SK-MEL-5 (cell line): ENCODE measurements at places on chromosomes 11 and 22.

GRCh38 chr11:64121663-64122410 is 44.1 kb downstream of the MACROD1 start:
- no peak for DNase-seq

- no peak for DNase-seq
Observed at GRCh38 chr11:57868491-57868890, 106.9 kb downstream of the CTNND1 start.

DNA sequence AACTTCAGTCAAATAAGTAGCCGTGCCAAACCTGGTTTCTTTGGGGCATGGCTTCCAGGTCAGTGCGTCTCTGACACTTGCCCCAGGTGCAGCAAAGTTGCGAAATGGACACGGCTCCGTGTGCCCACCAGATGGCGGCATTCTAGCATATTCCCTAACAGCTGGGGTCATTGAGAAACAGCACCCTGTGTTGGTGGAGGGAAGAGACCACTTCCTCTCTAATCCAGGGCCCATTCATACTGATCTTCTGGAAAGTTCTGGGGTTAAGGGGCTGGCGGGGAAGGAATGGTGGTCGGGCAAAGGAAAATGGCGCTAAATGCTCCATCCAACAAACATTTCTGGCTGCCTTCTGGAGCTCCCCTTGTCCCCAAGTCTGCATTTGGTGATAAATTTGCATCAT is 141.2 kb upstream of the TIMP3 start:
- DNase-seq, result peak; percentile 93

- DNase-seq, result no peak
Observed at GRCh38 chr11:47276923-47277322, 7.0 kb downstream of the MADD start.

DNA sequence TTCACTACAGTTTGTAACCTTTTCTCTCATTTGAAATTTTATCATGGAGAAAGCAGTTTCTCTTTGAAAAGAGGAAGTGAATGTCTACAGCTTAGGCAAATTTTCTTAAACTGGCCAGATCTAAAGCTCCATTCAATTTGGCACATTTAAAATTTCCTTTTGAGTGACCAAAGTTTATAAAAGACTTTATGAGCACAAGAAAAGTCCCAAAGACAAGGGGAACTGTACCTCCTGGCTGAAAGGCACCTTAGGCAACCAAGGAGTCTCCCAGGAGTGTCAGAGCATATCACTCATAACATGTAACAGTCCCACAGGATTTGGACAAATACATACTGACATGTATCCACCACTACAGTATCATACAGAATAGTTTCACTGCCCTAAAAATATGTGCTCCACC is 41.3 kb downstream of the NARS2 start:
- DNase-seq, result no peak

DNA sequence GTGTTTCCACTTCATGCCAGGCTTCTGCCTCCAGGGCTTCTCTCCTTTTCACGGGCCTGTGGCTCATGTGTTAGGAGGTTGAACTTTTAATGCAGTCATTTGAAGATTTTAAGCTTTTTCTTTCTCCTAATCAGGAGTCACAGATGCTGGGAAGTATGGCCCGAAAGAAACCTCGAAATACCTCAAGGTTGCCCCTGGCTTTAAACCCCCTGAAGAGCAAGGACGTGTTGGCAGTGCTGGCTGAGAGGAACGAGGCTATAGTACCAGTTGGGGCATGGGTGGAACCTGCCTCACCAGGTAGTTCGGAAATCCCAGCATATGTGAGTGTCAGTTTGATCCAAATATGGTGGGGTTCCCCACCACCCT is 571 bp downstream of the CCDC15 start:
- DNase-seq, result no peak

DNA sequence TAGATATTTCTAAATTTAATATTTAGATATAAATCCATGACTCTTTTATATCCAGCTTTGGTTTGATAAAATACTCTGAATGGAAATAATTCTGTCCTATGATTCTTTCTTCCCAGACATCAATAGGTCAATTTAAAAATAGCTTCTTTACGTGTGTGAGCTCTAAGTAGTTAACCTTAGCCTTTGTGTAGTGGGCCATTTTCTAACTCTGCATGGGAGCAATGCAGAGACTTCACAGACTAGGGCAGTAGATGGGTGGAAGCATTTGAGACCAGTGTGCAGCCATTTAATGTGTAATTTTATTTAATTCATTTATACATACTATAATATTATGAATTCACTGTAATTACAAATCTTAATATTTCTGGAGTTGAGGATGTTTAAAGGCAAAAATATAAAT is 23.8 kb downstream of the GAS2 start:
- DNase-seq, result no peak

GRCh38 chr22:46515208-46516111 is 22.0 kb downstream of the CELSR1 start:
- no peak for DNase-seq

GRCh38 chr11:77411137-77411707 is 62.7 kb downstream of the PAK1 start:
- no peak for DNase-seq

DNA sequence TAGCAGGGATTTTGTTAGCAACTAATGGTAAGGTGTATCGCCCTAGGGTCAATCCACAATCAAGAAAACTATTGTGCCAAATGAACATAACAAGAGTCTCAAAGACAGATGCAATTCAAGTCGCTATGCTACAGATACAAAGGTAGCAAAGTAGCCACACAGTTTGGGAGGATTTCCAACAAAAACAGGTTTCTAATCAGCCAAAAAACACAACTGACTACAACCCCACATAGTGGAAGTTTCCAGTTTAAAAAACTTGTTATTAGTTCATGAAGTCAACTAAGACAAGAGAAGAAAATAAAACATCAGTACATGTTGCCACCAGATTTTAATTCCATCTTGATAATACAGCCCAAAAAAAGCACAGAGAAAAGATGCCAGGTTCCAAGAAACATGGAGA is 38.0 kb downstream of the MYH9 start:
- no peak for DNase-seq

- no peak for DNase-seq
Observed at GRCh38 chr22:39431821-39432251, 25.0 kb upstream of the MGAT3 start.

DNA sequence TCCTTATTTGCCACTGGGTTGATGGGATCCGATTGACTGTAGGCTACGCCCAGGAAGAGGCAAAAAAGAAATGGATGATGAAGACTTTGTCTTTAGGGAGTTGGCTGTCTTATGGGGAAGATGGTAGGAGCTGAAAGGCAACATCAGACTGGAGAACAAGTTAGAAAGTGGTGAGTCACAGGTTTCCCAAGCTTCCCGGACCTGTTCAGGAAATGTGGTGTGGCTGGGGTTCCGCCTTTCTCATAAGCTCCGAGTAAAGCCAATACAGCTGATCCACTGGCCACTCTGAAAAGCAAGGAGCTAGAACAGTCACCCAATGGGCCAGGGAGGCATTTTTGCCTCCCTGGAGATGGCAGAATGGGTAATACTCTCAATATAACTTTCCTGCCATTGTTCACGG is 194.5 kb downstream of the SNX19 start:
- no peak for DNase-seq

- DNase-seq, result peak; percentile 74
Observed at GRCh38 chr11:45102810-45103621, 43.4 kb upstream of the PRDM11 start.

- DNase-seq, result no peak
Observed at GRCh38 chr11:86370171-86370570, 4.5 kb upstream of the CCDC81 start.

- DNase-seq, result no peak
Observed at GRCh38 chr11:119759324-119759723, 30.3 kb upstream of the NECTIN1 start.

GRCh38 chr22:31253949-31254348 is 38.3 kb downstream of the PIK3IP1 start:
- DNase-seq, result no peak

DNA sequence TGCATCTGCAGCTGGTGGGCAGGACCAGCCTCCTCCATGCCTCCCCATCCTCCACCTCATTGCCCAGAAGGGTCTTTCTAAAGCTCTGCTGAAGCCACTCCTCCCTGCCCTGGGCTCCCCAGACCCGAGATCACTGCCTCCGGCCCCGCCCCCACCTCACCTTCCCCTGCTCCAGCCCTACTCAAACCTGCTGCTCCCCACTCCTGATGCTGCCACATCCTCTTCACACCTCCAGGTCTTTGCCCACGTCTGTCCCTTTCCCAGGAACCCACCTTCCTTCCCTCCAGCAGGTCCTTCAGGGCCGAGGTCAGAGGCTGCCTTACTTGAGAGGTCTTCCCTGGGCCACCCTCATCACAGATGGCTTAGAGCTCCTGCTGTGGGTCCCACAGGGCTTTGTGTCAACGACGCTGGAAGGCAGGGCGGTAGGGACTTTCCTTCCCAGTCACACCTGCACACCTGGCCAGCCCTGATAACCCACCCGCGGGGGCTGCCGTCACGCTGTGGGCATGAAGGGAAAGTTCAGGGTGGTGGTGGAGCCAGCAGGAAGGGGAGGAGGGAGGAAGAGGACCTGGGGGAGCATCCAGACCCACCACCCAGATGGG is 11.9 kb downstream of the WNT7B start:
- no peak for DNase-seq

DNA sequence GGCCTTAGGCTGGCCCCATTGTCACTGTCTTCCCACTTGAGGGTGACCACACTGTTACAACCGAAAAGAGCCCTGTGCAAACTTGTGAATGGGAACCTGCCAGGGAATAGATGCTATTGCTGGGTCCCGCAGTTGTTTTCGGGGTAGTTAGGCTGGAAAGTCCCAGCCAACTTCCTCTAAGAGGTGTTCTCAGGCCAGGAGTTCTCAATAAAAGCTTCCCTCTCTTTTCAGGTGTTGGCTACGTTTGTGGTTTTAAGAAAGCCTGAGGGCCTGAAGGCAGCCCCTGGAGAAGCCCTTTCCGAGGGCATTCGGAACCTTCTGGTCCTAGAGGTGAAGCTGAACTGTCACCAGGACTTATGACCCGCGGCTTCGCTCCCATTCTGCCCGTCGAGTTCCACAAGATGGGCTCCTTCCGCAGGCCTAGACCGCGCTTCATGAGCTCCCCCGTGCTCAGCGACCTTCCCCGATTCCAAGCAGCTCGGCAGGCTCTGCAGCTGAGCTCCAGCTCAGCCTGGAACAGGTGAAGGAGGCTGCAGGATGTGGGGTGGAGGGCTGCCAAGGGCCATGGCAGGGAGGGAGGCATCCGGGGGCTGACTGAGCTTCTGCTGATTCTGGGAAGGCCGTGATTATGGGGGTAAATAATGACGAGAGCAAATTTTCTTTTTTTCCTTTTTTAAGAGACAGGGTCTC is 104.8 kb downstream of the PRR5L start:
- DNase-seq, result no peak

DNA sequence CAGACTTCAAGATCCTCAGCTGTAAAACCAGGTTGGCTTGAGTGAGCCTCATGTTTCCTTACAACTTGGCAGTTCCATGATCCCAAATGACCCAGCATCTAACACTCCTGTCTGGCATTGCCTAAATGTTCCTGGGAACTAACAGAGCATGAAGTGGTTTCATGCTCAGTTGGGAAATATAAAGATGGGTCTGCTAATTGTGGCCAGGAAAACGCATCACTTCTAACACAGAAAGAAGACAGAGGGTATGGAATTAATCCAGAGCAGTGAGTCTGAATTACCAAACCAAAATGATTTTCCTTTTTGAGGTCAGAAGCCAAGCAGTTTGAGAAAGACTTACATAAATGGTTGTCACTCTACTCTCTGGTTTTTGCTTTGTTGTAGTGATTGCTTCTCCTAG is 60.5 kb upstream of the MMP13 start:
- no peak for DNase-seq

- peak; percentile 78 for DNase-seq
Observed at GRCh38 chr22:23849009-23850006, 8.4 kb upstream of the SLC2A11 start.

GRCh38 chr22:44210722-44211121 is 30.0 kb downstream of the PARVG start:
- no peak for DNase-seq

GRCh38 chr22:16955678-16956210 is 52.3 kb downstream of the GAB4 start:
- DNase-seq, result no peak

DNA sequence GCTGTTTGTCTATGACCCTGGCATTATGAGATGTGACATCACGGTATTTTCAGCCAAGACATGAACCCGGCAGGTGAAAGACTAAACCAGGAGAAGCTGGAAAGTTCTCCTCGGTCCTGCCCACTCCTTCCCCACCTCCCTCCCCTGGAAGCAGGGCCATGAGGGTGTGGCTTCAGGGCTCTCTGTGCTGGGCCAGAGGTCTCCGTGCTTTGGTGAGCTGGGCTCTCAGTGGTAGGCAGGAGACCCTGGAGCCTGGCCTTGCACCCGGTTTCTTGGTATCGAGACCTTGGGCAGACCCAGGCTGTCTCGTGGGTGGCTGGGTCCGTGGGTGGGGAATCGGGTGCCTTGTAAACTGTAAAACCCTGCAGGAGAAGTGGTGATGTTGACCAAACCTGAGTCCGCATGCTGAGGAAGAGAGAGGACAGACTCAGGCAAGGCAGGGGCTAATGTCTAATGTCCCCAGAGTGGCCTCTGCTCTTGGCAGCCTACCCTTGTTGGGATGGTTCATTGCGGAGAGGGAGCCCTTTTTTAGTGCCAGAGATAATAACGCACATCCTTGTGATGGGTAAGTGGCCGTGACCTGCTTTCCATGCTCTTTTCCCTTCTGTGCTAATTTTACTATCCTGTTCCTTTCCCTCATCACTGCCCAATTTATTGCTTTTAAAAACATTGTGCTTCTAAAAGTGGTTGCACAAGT is 48.6 kb upstream of the PARVG start:
- no peak for DNase-seq

GRCh38 chr11:110130642-110131238 is 37.5 kb downstream of the ZC3H12C start:
- DNase-seq, result no peak
